ENCODE measurements at places on chromosomes 12 and 14. TPM values are rescaled to one million over a fixed set of nuclear protein-coding genes. Genes with fewer than 3 reads are reported as not detected.
A peak's percentile ranks its signal among the peaks of the same experiment; 100 is the strongest.

GRCh38 chr14:99609245-99610170 is 5.5 kb upstream of the CCDC85C start:
- DNase-seq: no peak

DNA sequence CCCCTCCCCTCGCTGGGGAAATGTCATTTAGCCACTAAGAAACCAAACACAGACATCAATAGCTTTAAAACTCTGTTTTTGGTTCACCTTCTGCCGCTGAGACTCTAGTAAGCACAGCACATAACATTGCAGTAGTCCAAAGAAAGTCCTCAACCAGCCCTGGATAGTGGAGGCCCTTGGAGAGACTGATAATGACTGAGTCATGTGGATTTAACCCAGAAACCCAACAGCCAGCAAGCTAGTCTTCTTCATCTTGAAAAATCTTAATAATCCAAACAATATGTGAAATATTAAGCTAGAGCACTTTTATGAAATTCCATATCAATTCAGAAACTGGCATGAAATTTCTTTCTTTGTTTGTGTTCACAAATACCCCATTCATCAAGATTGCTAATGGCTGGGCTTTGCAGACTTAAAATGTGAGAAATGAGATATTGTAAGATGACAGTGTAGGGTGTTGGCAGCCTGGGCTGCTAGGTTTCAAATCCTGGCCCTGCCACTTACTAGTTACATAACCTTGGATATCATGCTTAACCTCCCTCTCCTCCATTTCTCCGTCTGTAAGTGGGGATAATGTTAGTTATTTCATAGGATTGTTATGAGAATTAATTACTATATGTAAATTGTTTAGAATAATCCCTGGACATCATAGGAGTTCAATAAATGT is 40.1 kb downstream of the RERG start:
- DNase-seq: no peak

- DNase-seq: no peak
These were observed 10.5 kb downstream of the ERC1 start for GRCh38 chr12:1001507-1001906.

GRCh38 chr12:56029666-56030293 is 8.9 kb downstream of the IKZF4 start:
- no peak for DNase-seq

DNA sequence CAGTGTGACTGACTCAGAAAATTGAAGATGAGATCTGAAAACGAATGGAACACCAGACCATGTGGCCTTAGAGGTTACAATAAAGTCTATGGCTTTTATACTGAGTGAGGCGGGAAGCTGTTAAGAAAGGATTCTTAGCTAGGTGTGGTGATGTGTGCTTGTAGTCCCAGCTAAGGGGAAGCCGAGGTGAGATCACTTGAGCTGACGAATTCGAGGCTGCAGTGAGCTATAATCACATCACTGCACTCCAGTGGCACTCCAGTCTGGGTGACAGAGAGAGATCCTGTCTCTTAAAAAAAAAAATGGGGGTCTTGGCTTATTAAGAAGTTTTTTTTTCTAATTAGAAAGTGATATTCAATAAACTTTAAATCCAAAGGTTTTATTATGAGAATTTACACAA is 678.6 kb downstream of the TMTC2 start:
- no peak for DNase-seq

GRCh38 chr12:55745361-55746173 is 2.6 kb downstream of the GDF11 start:
- no peak for DNase-seq

DNA sequence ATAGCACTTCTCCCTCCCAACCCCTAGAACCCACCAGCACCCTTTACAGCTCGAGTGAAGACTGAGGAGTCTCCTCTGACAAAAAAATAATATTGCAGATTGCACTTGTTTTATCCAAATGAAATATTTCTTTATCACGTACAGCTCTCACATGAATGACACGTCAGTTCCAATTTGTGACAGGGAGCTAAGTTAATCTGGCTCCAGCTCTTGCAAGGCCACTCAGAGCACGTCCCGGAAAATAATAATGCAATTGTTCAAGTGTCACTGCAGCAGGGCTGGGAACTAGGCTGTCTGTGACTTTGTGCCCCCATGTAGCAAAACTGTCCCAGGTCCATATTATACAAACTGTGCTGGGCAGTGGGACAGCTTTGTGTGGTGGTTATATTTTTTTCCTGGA is 539.6 kb downstream of the VRK1 start:
- no peak for DNase-seq

GRCh38 chr14:100629696-100630095 is 42.5 kb upstream of the BEGAIN start:
- DNase-seq: no peak

DNA sequence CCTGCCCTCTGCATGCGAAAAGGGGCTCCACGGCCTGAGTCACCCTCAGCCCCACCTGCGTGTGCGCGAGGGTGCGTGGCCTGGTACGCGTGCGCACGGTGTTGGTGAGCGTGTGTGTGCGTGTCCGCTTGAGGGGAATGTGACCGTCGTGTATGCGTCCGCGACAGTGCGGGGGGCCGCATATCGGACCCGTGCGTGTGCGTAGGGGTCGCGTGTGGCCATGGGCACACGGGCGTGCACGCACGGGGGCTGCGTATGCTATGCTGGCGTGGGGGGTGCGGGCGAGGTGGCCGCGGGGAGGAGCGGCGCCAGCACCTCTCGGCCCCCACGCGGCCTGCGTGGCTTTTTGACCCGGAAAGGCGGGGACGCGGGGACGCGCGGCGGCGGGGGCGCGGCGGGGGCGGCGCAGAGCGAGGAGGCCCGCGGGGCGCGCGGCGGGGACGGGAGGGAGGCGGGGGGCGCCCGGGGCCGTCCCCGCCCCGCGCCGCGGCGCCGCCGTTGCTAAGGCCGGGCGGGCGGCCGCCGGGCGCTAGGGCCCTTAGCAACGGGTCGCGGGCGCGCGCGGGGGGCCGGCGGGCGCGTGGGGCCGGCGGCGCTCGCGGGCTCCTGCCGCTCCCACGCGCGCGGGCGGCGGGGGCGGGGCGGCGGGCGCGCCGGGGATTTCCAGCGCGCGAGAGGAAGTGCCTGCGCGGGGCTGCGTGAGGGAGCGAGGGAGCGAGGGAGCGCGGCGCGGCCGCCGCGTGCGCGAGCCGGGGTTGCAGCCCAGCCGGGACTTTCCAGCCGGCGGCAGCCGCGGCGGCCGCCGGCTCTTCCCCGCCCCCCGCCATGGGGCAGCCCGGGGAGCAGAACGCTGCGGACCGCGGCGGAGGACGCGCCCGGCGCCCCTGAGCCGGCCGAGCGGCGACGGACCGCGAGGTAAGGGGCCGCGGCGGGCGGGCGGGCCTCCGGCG is at the start of gene TRAF3:
TRAF3 (plus strand) TSS at position 689 of the 950 bp plus-strand sequence. CDS start 92,753 bp downstream, outside the sequence.
- peak; percentile 87 for DNase-seq

- no peak for DNase-seq
These were observed 5.4 kb downstream of the TMEM117 start for GRCh38 chr12:43841253-43841652.

GRCh38 chr12:74446466-74446865 is 91.2 kb upstream of the ATXN7L3B start:
- no peak for DNase-seq

- peak; percentile 51 for DNase-seq
These were observed 4.1 kb downstream of the IFI27 start for GRCh38 chr14:94114589-94115057.

GRCh38 chr12:127257366-127257935 is 1009.5 kb upstream of the TMEM132C start:
- DNase-seq: no peak

GRCh38 chr14:95871531-95871930 is 5.1 kb upstream of the TUNAR start:
- DNase-seq: no peak

DNA sequence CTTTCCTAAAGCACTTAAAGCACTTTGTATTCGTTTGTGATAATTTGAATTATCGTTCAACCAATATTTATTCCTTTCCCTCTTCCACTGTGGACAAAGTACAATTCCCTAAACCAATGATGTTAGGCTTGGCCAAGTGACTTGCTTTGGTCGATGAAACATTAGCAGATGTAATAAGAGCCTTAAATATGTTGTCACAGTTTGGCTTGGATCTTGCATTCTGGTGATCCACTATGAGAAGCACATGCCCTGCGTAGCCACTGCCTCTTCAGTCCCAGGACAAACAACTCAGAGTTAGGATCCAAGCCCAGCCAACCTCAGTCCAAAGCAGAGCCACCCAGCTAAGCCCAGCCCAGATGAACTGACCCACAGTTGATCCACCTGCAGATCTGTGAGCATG is 8.4 kb upstream of the C12orf75 start:
- DNase-seq: no peak

- DNase-seq: no peak
These were observed 122.1 kb downstream of the MED13L start for GRCh38 chr12:116155383-116155782.

Gene CYP46A1
- 5.5 TPM for total RNA-seq

Gene ITGA5
- total RNA-seq: 48.2 TPM

Gene PZP
- total RNA-seq: 0.46 TPM

Gene TAS2R9
- not detected for total RNA-seq

Gene HOXC13
- not detected for total RNA-seq

Gene ADCY4
- total RNA-seq: 71.9 TPM

Gene WNT1
- total RNA-seq: not detected

Gene CARMIL3
- total RNA-seq: 0.05 TPM

Gene CACNA1C
- total RNA-seq: 182 TPM

Data from cardiac septum (tissue), 1 donor.